B cell (primary cell): ENCODE measurements at places on chromosomes 11 and 22.

DNA sequence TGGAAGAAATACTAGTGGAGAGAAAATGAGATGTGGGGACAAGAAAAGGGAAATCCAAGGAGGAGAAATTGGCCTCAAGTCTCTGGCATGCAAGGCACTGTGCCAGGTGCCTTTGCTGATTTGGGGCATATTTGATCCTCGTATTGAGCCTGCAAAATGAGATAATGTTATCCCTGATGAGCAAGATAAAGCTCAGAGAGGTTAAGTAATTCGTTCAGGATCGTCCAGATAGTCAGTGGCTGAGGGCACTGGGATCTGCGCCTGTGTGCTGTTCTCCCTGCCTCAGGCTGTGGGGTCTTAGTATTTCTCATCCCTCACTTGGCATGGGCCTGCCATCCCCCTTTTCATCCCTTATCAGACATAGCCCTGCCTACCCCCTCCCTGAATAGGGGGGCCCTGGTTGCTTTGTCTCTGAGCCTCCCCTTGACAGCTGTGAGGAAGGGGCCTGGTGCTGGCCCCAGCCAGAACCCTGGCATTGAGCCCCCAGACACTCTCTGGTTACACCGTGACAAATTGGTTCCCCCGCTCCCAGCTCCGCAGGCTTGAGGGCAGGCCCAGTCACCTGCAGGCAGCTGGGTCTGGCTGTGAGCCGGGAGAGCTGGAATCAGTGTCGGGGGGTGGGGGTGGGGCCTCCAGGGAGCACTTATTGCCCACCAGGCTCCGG, 85.7 kb downstream of the NECTIN1 start:
- no peak for DNase-seq

DNA sequence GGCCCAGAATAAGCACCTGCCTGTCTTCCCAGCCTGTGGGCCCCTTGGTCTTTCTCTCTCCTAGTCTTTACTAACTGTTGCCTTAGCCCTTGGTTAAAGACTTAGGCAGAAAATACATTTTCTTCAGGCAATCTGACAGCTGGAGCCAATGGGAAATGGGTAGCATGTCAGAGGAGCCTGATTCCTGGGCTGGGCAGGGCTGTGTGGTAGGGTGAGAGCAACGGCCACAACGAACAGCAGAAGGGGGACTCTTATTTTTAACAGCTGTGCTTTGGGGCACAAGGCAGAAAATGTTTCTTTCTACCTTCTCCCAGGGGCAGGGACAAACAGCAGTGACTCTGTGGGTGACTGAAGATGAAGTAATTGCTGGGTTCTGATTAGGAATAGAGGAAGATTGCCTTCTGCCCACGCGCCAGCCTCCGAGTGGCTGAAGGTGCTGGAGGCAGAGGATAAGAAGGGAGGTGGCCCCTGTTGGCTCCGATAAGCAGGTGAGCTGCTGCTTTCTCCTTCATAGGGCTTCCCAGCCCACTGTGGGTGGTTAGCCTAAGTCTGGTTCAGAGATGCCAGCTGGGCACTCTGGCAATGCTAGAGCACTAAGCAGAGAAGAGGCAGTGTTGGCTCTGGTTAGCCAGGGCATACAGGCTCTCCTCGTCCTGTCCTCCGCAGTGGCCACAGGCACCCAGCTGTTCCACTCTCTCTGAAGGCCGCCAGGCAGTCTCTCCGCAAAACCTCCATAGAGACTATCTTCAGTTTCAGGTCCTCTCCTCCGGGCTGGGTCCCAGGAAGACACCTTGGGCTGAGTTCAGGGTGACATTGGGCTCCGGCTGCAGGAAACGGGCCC, 1.5 kb downstream of the YPEL4 start:
- DNase-seq, result peak; percentile 37

DNA sequence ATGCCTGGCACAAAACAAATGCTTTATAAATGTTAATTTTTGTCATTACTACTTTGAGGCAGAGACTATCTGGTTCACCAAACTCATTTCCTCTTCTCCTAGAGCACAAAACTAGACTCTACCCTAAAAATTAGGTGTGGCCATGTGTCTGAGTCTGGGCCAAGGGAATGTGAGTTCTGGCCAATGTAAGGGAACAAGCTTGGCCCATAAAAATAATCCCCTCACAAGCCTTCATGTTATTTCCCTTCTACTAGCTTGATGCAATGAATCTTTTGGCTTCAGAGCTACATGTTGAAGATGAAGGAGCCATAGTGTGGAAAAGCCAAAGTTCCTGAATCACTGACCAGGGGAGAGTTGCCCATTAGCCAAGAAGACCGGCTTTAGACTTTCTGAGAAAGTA, 406.5 kb upstream of the CCDC90B start:
- no peak for DNase-seq

GRCh38 chr11:12029738-12030363, 21.4 kb upstream of the DKK3 start:
- no peak for DNase-seq

GRCh38 chr11:61298663-61299244, 3.6 kb upstream of the VWCE start:
- DNase-seq, result no peak

DNA sequence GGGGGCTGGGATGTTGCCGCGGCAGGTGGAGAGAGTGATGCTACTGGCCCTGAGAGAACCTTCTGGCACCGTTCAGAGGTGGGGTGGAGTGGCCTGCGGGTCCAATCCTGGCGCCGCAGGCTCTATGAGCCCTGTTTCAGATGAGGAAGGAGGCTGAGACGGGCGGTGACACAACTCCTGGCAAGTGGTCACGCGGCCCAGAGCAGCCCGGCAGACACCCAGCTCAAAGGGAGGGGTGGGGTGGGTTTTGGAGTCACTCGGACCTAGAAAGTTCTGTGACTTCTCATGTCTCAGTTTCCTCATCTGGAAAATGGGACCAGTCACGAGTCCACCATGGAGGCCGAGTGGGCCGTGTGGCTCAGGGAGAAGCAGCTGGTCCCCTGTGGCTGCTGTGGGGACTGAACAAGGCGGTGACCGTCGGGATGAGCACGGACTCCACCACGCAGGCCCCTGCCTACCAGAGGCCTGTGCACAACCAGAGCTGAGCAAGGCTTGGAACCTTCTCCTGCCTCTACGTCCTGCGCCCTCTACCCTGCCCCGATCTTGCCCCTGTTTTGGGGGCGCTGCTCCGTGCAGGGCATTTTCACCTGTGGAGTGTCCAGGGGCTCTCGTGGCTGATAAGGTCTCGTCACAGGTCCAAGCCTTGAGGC, 3.7 kb downstream of the TSPO start:
- DNase-seq, result no peak

GRCh38 chr11:65794570-65795510, 8.0 kb downstream of the OVOL1 start:
- DNase-seq, result no peak

- DNase-seq, result peak; percentile 21
Observed at GRCh38 chr11:26649884-26650283, 72.0 kb downstream of the SLC5A12 start.

DNA sequence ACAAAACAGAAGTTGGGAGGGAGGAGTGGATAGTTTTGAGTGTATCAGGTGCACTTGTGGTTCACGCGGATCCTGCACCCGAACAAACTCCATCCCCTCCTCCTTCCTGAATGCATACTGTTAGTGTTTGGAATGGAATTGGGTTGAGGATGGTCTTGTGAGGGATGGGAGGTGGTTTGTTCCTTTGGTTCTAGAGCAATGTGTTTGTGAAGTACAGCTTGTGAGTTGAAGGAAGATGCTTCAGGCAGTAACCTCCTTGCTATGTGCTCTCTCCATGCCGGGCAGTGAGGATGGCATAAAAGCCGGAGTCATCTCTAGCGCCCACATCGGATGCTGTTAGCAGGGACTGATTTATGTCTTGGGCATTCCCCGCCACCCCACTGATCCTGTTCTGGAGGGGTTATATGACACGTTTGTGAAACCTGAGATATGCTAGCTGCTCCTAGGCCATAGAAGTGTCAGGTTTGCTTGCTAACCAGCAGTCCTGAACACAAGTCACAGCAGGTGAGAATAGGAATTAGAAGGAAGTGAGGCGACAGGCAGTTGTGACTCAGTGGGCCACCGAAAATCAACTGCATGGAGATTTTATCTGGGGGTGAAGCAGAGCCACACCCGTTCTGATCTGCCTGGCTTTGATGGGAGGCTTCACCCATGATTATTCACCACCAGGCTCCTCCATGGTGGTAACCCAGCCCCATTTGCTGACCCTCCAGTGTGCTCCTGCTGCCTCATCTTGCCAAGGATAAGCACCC, 2.2 kb downstream of the BCR start:
- peak; percentile 63 for DNase-seq

- DNase-seq, result no peak
Observed at GRCh38 chr11:66845876-66846212, 2.6 kb downstream of the RCE1 start.

DNA sequence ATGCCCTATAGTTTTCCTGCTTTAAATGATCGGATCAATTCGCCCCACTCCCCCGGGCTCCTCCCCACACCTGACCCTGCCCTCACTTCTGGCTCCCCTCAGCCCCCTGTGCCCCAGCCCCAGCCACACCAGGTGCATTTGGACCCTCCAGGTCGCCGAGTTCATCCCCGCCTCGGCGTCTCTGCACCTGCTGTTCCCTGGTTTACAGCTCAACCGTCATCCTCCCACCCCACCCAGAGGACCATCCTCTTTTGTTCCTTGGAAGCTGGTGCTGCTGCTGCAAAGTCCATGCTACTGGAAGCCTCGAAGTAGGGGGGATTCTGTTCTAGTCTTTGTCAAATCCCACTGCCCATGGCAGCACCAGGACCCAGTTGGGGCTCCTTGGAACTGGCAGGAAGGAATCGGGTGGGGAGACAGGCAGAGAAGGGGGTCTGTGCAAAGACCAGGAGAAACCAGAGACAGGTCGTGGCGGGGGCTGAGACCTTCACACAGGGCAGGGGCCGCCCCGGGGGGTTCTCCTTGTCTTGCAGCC, 4.5 kb upstream of the MUC5B start:
- DNase-seq, result no peak

- DNase-seq, result no peak
Observed at GRCh38 chr11:115941481-115941993, 437.3 kb upstream of the CADM1 start.

DNA sequence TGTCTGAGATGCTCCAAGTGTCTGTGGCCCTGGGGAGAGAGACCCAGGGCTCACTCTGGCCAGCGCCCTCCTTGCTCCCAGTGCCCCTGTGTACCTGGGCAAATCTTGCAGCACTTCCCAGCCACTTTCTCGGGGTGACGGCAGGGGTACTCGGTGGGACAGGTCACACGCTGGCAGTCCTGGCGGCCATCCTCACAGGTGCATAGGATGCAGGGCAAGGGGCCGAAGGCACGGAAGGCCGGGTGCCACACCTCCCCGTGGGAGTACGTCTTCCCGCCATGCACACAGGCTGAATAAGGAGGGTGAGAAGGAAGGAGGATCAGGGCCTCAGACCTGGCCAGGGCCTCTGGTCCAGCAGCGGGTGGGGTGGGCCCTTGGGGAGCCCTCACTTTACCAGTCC, 28.0 kb downstream of the CHRDL2 start:
- no peak for DNase-seq

DNA sequence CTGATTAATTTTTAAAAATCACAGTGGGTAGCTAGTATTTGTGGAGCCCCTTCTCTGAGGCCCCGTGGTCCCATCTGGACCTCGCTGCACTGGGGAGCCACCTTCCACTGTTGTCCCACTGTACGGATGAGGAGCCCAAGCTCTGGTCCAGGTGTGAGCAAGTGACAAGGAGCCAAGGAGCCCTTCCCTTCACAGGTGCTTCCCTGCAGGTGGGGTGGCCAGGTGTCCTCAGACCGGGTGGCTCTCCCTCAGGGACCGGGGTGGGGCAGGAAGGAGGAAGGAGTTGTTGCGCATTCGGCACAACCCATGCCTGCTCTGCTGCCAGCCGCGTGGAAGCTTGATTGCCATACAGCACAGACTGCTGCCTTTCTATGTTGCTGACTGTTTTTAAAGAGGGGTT, 10.4 kb upstream of the SEPTIN5 start:
- no peak for DNase-seq

- no peak for DNase-seq
Observed at GRCh38 chr11:103848686-103849085, 187.8 kb upstream of the DDI1 start.

- DNase-seq, result no peak
Observed at GRCh38 chr11:94845622-94846021, 77.5 kb downstream of the AMOTL1 start.

- no peak for DNase-seq
Observed at GRCh38 chr11:9747828-9748227, 84.0 kb downstream of the SWAP70 start.

GRCh38 chr22:49267996-49268395, 559.7 kb downstream of the BRD1 start:
- no peak for DNase-seq

GRCh38 chr11:61832754-61833153, 4.7 kb downstream of the FADS2 start:
- no peak for DNase-seq

GRCh38 chr11:84468235-84468634, 1158.9 kb downstream of the DLG2 start:
- DNase-seq, result no peak

GRCh38 chr11:73838443-73839122, 38.1 kb downstream of the COA4 start:
- DNase-seq, result no peak

DNA sequence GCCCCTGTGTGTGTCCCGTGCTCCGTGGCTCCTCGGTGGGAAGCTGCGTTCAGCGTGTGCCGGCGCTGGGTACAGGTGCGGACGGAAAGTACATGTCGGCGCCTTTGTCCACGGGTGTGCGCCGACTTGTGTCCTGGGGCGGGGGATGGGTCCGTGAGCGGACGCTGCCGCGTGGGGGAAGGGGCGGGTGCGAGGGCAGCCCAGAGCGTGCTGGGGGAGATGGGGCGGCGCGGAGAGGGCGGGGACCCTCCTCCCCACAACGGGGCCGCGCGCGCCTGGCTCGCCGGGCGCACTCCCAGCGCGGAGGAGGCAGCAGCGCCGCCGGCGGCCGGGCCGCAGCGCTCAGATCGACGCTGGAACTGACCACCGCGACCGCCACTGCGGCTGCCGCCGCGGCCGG, 33.6 kb upstream of the RELT start:
- DNase-seq, result no peak
